SJSA1 (cell line): ENCODE measurements at places on chromosomes 6 and 20. TPM values are rescaled to one million over a fixed set of nuclear protein-coding genes. Genes with fewer than 3 reads are reported as not detected.

GRCh38 chr6:33428224-33428965 is 8.5 kb downstream of the SYNGAP1 start:
- H3K4me1 ChIP-seq, result peaks cover 25% of the 10 kb centered on the region
- peak overlapping the region; percentile 64 for H3K4me3 ChIP-seq
- no peaks in the 10 kb centered on the region for H3K27me3 ChIP-seq
- no peak overlapping the region for H3K27ac ChIP-seq
- no peaks in the 10 kb centered on the region for H3K36me3 ChIP-seq
- no peak for DNase-seq

The DEFB132 gene
- not detected in 2 replicates for total RNA-seq

DNA sequence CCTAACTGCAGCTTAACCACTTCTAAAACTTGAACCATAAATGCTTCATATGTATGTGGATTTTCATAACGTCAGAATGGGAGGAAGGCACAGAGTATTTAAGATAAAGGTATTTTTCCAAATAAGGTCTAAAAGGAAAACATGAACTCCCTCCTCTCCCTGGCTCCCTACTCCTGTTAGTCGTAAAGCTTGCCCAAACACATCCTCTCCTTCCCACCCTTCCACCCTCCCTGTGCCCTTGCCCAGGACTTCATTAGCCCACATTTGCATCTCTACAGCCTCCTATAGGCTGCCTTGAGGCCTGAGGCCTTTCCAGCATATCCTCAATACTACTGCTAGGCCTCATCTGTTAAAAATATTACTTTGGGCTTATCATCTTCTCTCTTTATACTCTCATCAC is 17.1 kb upstream of the SMIM13 start:
- no peaks in the 10 kb centered on the region for H3K36me3 ChIP-seq
- H3K27ac ChIP-seq, result no peak overlapping the region
- H3K4me1 ChIP-seq, result no peaks in the 10 kb centered on the region
- H3K27me3 ChIP-seq, result no peaks in the 10 kb centered on the region
- H3K4me3 ChIP-seq, result no peak overlapping the region

- no peaks in the 10 kb centered on the region for H3K36me3 ChIP-seq
- DNase-seq, result no peak
- no peak overlapping the region for H3K27ac ChIP-seq
- no peak overlapping the region for H3K4me3 ChIP-seq
Measured at GRCh38 chr6:156698239-156699016, 78.8 kb upstream of the ARID1B start.

The IL17A gene
- total RNA-seq, result not detected in 2 replicates

The CGAS gene
- 0.05 TPM in 1 of 2 replicates, not detected in the other for total RNA-seq

DNA sequence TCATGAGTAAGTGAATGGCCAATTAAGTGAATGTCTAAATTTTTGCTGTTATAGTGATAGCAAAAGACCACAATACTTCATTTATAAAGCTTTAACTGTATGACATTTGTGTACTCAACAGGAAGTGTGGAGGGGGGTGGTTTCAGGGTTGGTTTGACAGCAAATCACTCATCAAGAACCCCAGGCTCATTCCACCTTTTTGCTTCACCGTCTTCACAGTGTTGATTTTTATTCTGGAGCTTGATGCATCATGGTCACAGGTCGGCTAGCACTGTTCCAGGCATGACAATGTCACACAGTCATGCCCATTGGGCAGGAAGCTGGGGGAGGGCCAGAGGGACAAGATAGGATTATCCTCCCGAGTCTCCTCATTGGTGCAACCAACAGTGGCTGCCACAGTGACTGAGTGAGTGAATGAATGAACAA is 75.0 kb downstream of the MDGA1 start:
- H3K4me3 ChIP-seq, result no peak overlapping the region
- no peaks in the 10 kb centered on the region for H3K27me3 ChIP-seq

The MAPK14 gene
- total RNA-seq, result 54.6 and 60.9 TPM in 2 replicates

DNA sequence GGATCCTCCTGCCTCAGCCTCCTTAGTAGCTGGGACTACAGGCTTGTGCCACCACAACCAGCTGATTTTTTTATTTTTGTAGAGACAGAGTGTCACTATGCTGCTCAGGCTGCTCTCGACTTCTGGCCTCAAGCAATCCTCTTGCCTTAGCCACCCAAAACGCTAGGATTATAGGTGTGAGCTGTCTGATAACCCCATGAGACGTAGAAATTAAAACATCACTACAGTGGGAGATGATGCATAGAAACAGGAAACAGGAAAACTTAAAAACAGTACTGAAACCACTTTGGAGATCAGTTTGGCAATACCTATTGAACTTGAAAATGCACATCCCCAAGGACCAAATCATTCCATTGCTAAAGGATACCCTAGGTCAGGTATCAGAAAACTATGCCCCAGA is 10.8 kb downstream of the SENP6 start:
- H3K27ac ChIP-seq, result no peak overlapping the region
- peaks cover 5% of the 10 kb centered on the region; the same call in 1 of the 2 replicates for H3K36me3 ChIP-seq
- no peak for DNase-seq
- H3K27me3 ChIP-seq, result no peaks in the 10 kb centered on the region

DNA sequence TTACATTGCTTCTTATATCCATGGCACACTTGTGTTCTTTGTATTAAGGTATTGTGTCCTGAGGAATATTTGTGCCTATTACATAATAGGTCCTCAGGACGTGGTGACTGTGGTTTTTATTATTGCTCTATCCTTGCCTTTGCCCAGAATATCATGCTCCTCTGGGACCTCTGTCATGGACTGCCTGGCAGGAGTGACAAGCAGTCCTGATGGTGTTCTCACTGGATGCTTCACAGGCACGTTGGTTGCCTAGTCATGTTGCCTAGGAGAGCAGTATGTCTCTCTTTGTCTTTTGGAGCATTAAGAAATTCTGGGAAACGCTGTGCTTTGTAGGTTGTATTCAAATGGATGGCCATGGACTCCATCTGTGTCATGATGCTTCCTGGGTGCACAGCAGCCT is 24.7 kb upstream of the MROH8 start:
- no peak for DNase-seq
- H3K27ac ChIP-seq, result no peak overlapping the region
- peaks cover 90% of the 10 kb centered on the region for H3K36me3 ChIP-seq
- H3K4me3 ChIP-seq, result no peak overlapping the region
- no peaks in the 10 kb centered on the region for H3K27me3 ChIP-seq

DNA sequence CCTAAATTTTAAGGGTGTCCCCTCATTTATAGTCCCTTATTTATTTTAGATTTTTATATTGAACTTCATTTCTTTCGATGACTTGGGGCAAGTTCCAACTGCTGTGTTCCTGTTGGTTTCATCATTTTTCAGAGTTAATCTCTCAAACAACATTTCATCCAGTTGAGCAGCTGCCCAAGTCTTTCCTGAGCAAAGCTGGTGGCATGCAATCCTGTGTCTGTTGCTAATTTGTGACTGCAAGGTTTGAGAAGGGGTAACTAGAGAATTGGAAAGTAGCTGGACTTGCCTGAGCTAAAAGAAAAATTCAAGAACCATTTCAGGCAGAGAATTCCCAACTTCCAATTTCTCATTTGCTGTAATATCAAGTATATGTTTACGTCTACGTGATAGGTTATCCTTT is 881.5 kb upstream of the SLC35B3 start:
- no peaks in the 10 kb centered on the region for H3K27me3 ChIP-seq
- H3K27ac ChIP-seq, result no peak overlapping the region
- H3K36me3 ChIP-seq, result no peaks in the 10 kb centered on the region
- H3K4me1 ChIP-seq, result no peaks in the 10 kb centered on the region
- no peak for DNase-seq
- H3K4me3 ChIP-seq, result no peak overlapping the region

DNA sequence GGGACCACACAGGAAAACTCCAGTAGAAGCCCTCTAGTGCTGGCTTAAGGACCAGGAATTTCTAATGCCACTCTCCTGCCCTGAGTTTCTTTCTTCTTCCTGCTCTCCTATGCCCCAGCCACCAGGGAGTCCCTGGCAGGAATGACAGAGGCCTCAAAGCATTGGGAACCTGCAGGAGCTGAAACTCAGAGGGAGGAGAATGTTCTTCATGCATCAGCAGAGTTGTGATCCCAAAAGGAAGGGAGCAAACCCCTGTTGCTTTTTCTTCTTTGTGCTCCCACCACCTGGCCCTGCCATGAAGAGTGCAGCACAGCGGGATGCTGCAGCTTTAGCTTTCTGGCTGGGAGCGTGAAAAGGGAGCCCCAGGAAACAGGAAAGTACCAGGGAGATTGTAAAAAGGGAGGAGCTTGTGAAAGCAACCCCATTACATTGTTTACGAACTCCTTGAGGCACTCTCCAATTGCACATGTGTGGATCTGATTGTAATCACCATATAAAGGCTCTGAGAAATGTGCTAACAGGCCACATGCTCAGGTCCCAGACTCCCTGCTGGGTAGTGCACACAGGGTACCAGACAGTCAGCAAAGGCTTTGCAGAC is 34.7 kb upstream of the FKBP1A start:
- H3K4me3 ChIP-seq, result no peak overlapping the region
- H3K27ac ChIP-seq, result no peak overlapping the region
- no peaks in the 10 kb centered on the region for H3K36me3 ChIP-seq
- H3K4me1 ChIP-seq, result peaks cover 6% of the 10 kb centered on the region; the same call in 1 of the 2 replicates
- no peak for DNase-seq

The C20orf141 gene
- not detected in 2 replicates for total RNA-seq

- peaks cover 9% of the 10 kb centered on the region; the same call in 1 of the 2 replicates for H3K4me1 ChIP-seq
- no peak overlapping the region for H3K27ac ChIP-seq
- DNase-seq, result no peak
- H3K27me3 ChIP-seq, result no peaks in the 10 kb centered on the region
- peak overlapping the region; percentile 68 for H3K4me3 ChIP-seq
- H3K36me3 ChIP-seq, result peaks cover 37% of the 10 kb centered on the region
Measured at GRCh38 chr6:52285177-52286068, 881 bp upstream of the MCM3 start.

DNA sequence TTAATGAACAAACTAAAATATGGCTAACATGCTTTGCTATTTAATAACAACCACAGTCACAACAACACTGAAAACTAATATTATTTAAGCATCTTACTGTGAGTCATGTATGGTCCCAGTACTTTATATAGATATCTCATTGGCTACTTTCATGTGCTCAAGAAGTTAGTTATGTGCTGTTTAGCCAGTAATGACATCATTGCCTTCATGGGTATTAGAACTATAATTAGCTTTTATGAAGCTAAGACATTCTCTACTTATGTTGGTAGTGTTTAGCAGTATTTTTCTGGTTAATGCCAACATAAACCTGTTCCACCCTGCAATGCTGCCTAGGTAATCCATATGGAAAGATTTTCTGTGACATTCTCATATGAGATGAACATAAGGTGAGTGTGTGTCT is 56.1 kb downstream of the ADGRG6 start:
- no peak overlapping the region for H3K4me3 ChIP-seq
- no peak overlapping the region for H3K27ac ChIP-seq
- H3K27me3 ChIP-seq, result no peaks in the 10 kb centered on the region
- no peaks in the 10 kb centered on the region for H3K36me3 ChIP-seq
- no peak for DNase-seq
- no peaks in the 10 kb centered on the region; the same call in 1 of the 2 replicates for H3K4me1 ChIP-seq

The ARMH2 gene
- not detected in 2 replicates for total RNA-seq

- peaks cover 6% of the 10 kb centered on the region for H3K4me1 ChIP-seq
- no peak overlapping the region for H3K4me3 ChIP-seq
- no peaks in the 10 kb centered on the region for H3K36me3 ChIP-seq
- H3K27ac ChIP-seq, result no peak overlapping the region
- DNase-seq, result no peak
Measured at GRCh38 chr20:33549229-33549999, 59.5 kb downstream of the CBFA2T2 start.

- no peaks in the 10 kb centered on the region for H3K27me3 ChIP-seq
- H3K27ac ChIP-seq, result no peak overlapping the region
- H3K4me3 ChIP-seq, result no peak overlapping the region
- H3K4me1 ChIP-seq, result peaks cover 24% of the 10 kb centered on the region
- no peak for DNase-seq
- no peaks in the 10 kb centered on the region for H3K36me3 ChIP-seq
Measured at GRCh38 chr20:51871943-51872342, 69.6 kb upstream of the SALL4 start.

The GTSF1L gene
- total RNA-seq, result not detected in 2 replicates

The CEP85L gene
- 6.5 and 12.7 TPM in 2 replicates for total RNA-seq

The FLRT3 gene
- 1.3 and 2.6 TPM in 2 replicates for total RNA-seq

DNA sequence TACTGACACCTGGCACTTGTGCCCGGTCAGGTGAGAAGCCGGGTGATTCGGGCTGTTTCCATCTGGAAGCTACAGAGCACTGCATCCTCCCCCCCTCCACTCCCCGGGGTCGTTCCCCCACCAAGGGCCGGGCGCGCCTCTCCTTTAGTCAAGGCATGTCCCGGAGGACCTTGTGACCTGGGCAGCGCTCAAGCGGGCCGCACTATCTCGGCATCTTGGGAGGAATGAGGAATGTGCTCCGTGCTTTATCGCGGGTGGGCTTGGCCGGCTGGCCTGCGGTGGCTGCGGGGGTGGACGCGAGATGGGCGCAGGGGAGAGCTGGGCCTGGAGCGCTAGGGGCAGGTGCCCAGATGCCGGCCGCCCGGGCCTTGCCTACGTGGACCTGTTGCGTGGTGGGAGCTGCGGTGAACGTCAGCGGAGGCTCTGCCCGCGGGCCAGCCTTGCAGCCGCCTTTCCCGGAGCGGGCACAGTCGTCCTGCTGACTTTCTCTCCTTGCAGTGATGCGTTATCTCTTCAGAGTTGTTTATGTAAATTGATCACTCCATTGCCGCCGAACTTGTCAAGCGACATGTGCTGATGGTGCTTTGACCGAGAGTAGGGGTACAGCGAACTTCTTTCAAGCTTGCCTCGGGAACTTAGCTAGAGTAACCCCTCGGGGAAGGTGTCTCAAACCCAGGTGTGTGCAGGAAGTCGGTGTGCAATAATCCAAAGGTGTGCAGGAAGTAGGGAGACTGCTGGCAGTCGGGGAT is 1.1 kb downstream of the LRRC1 start:
- H3K27me3 ChIP-seq, result no peaks in the 10 kb centered on the region
- H3K4me1 ChIP-seq, result peaks cover 30% of the 10 kb centered on the region
- no peak overlapping the region for H3K27ac ChIP-seq
- peaks cover 4% of the 10 kb centered on the region for H3K36me3 ChIP-seq
- DNase-seq, result peak; percentile 47
- H3K4me3 ChIP-seq, result peak overlapping the region; percentile 90

The MATN4 gene
- total RNA-seq, result 0.50 TPM in 1 of 2 replicates, not detected in the other

The SIRPG gene
- not detected in 2 replicates for total RNA-seq

DNA sequence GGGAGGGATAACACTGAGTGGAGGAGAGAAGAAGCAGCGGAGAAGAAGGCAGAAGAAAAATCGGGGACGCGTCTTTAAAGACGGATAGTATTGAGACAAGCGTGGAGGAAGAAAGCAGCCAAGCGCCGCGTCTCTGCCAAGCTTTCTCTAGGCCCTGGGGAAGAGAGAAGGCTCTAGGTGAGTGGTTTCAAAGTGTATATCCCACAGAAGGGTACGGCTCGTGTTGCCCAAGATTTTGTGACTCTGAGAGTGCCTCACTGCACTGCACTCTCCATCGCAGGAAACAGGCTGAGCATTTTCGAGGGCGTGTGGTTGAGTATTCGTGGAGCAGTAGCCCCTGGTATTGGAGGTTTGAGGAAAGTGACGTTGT is 185.4 kb downstream of the TRIM27 start:
- H3K36me3 ChIP-seq, result no peaks in the 10 kb centered on the region
- no peaks in the 10 kb centered on the region for H3K4me1 ChIP-seq
- no peak overlapping the region for H3K27ac ChIP-seq
- peaks cover 39% of the 10 kb centered on the region for H3K27me3 ChIP-seq

DNA sequence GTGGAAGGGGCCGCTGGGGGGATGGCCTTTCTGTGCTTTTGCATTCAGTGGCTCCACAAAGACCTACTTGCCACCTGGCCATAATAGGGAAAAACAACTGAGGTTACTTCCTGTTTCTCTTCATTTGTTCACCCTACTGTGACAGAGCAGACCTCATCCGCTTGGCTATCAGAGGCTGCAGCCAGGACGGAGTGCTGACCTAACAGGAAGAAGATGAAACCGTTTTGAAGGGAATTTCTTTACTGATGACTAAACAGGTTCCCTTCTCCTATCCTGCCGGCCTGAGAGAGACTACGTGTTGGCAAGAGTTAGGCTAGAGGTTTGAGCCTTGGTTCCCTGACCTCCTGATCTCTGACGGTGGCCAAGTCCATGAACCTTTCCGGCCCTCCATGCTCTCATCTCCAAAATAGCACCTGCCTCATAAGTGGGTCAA is 21.3 kb downstream of the PRR18 start:
- H3K27ac ChIP-seq, result no peak overlapping the region
- no peak overlapping the region for H3K4me3 ChIP-seq
- H3K4me1 ChIP-seq, result peaks cover 18% of the 10 kb centered on the region
